Upper lobe of right lung (tissue), 1 donor: ENCODE measurements at places on chromosomes 4 and X. TPM values are rescaled to one million over a fixed set of nuclear protein-coding genes. Genes with fewer than 3 reads are reported as not detected.
A peak's percentile ranks its signal among the peaks of the same experiment; 100 is the strongest.

- DNase-seq = no peak
- H3K36me3 ChIP-seq = no peaks in the 10 kb centered on the region
- H3K4me3 ChIP-seq = no peak overlapping the region
- H3K27ac ChIP-seq = no peak overlapping the region
Observed at GRCh38 chr4:8099981-8100464, 58.6 kb downstream of the ABLIM2 start.

- no peak overlapping the region for H3K4me3 ChIP-seq
- no peak overlapping the region for H3K27ac ChIP-seq
- DNase-seq = no peak
- H3K36me3 ChIP-seq = no peaks in the 10 kb centered on the region
- H3K4me1 ChIP-seq = no peaks in the 10 kb centered on the region
Observed at GRCh38 chr4:170400361-170400760, 310.6 kb upstream of the AADAT start.

GRCh38 chrX:8731559-8732395, at the start of gene ANOS1:
Gene ANOS1 (minus strand): TSS chrX:8732137. CDS start chrX:8732036, 101 bp downstream.
- no peaks in the 10 kb centered on the region for H3K36me3 ChIP-seq
- peak within 1 kb of the TSS; percentile 48 for H3K4me3 ChIP-seq
- no peak within 1 kb of the TSS for H3K27ac ChIP-seq
- peak; percentile 89 for DNase-seq
- no peaks in the 10 kb centered on the region for H3K4me1 ChIP-seq
- H3K27me3 ChIP-seq = no peaks in the 10 kb centered on the region

- no peaks in the 10 kb centered on the region for H3K4me1 ChIP-seq
- DNase-seq = no peak
- no peaks in the 10 kb centered on the region for H3K36me3 ChIP-seq
- no peaks in the 10 kb centered on the region for H3K27me3 ChIP-seq
Observed at GRCh38 chrX:45011131-45011530, 138.1 kb downstream of the KDM6A start.

The DNAAF6 gene
- not detected for total RNA-seq

The BTK gene
- 34.1 TPM for total RNA-seq

The ARHGAP24 gene
- 29.8 TPM for total RNA-seq
